ENCODE measurements at places on chromosomes 2 and 18.

DNA sequence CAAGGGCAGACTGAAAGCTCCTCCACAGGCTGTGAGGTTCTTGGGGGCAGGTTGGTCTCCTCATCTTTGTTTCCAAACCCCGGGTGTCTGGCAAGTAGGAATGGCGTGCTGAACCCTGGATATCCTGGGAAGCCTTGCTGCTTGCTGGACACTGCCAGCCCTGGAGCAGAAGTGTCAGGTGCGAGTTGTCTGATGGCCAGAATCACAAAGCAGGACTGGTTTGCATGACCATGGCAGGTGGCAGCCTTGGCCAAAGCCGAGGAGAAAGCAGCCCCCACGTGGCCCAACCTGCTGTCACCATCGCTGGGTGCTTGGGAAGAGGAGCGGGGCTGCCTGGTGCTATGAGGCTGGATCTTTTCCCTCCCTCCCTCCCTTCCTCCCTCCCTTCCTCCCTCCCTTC lies 309.5 kb upstream of the HS6ST1 start:
- no peak for DNase-seq

GRCh38 chr2:226495466-226496272 lies 304.0 kb downstream of the IRS1 start:
- DNase-seq, result no peak

DNA sequence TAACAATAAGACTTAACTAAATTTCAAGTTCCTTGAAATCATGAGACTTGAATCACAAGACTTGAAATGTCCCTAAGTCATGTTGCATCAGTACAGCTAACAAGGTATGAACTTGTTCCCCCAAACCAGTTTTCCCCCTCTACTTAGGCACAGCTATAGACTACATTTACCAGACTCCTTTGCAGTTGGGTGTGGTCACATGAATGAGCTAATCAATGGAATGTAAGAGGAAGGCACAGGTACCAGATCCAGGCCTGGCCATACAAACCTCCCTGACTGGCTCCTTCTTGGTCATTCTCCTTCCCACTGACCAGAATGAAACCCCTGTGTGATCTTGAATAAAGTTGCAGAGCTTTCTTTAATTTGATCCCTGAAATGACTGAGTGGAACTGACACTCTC lies 77.8 kb downstream of the DNER start:
- no peak for DNase-seq

- no peak for DNase-seq
Observed at GRCh38 chr18:37578886-37579513, 13.4 kb upstream of the CELF4 start.

All from GM12891 (cell line).